ENCODE measurements at places on chromosomes 3 and 15.

DNA sequence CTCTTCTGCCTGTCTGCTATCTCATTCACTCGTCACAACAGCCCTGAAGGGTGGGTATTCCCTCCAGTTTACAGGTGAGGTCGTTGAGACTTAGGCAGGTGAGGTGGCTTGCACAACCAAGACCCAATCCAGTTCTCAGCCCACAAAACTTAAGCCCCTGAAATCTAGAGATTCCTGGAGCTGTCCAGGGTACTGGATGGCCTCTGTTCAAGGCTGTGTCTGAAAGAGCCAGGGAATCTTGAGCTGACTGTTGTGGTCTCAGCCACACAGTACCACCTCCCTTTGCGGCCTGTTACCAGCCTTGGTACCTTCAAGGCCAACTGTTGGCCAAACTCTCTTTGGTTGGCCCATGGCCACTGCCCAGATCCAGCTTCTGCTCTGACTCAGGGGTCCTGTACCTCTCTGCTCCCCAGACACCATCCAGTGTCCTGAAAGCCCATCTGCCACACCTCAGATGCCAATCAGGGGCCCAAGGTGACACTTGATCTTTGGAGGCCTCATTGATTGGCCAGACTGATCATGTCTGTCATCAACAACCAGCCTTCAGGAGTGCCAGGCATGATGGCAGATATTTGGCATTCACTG is 10.9 kb upstream of the FAM107A start:
- DNase-seq, result no peak

DNA sequence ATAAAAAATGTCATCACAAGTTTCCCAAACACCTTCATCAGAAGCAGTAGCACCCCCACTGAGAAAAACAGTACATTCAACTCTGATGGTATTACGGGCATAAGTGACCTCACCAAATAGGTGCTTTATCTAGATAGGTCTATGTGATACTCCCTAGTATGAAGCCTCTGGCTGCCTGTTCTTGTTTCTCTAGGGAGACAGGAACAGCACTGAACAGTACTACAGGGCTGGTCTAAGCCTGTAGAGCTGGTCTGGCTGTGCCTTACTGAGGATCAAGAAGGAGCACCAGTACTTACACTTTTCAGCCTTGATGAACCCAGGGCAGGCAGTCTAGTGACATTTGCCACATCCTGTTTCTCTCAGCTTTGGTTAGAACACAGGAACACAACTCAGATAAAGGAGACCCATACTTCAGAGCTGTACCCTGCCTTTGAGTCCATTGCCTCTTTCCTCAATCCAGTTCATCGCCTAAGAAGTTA is 35.9 kb downstream of the OXNAD1 start:
- no peak for DNase-seq

DNA sequence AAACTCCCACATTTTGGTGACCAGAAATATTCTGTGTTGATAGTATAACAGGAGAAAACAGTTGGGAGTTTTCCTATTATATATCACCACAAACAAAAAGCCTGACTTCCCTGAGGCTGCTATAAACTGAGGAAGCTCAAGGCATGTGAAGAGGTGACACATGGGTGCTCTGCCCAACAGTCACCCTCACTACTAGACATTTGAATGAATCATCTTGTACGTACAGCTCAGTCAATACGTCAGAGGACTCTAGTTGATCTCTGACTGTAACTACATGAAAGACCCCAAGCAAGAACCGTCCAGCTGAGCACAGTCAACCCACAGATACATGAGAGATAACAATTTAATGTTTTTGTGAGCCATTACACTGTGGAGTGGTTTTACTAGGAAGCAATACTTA is 338.3 kb upstream of the ATP11B start:
- no peak for DNase-seq

DNA sequence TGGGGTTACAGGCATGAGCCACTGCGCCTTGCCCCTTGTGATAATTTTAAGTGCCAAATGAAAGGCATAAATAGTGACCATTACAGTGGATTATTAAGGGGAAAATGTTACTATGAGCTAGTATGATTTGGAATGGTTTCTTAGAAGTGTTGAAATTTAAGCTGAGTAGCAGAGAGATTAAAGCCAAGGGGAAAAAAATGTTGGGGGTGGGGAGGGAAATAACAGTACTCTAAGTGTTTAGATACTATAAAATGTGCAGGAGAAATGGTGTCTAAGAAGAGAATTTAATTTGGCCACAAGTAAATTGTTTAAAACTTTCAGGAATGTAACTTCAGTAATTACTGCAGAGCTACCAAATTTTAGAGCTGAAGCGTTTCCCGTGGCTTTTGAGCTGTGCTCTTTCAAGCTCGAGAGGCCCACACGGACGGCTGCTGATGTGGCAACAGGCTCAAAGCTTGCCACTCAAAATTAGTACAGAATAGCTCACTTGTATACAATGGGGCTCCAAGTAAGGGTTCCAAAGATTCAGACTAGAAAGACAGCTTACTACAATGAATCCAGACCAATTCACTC is 23.9 kb upstream of the SLC12A8 start:
- no peak for DNase-seq

DNA sequence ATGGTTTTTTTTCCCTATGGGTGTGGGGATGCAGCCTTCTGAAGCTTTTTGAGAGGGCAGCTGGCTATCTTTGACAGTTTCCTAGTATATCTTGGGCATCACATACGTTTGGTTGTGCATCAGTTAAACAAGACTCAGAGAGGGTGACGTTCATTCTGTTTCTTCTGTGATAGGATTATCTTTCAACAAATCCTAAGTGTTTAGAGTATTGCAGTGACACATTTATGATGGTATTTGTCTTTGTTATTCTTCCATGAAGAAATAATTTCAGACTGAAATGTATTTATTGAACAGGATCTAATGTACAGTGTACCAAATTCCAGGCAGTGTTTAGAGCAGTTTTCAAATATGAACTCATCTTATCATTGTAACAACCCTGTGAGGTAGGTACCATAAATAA is 114.4 kb downstream of the PLCL2 start:
- DNase-seq, result no peak

GRCh38 chr3:10988001-10988665 is 4.4 kb upstream of the SLC6A1 start:
- DNase-seq, result no peak

GRCh38 chr3:45232521-45232920 is 6.4 kb upstream of the TMEM158 start:
- DNase-seq, result no peak

GRCh38 chr3:162538906-162539305 is 1042.3 kb downstream of the OTOL1 start:
- no peak for DNase-seq

GRCh38 chr3:42353631-42354030 is 56.8 kb downstream of the LYZL4 start:
- no peak for DNase-seq

DNA sequence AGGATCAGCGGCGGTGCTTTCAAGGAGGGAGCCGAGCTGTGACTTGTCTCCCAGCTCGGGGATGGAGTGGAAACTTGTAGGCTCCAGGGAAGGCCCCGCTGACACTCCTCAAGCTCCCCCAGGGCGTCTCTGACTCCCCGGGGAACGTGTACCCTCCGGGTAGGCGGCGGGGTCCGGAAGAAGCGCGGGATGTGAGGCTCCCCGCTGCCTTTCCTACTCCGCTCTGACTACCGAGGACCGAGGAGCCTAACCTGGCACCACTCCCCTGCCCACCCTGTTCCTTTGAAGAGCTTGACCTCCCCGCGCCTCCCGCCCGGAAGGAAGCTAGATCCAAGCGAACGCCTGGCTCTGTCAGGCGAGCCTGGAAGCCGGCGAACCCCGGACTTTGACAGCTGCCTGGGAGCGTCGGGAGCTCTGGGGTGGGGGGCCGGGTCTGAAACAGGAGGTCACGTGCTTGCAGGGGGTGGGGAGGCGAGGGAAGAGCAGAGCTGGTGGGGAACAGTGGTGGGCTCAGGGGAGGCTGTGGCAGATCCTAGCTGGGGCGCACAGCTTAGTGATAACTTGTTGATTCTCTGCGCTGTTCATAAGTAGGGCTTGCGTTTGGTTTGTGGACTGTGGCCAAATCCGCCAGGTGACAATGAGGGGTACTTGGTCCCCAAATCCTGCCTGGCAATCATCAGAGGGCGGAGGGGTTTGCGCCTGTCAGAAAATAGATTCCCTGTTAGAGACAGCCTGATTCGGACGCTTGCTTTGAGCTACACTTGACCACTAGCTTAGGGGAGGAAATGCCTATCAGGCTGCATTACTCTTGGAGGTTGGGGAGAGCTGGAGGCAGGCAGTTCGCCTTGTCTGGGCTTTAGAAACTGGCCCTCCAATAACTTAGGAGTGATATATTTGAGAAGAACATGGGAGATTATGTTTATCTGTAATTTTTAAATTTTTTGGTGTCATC is 1.2 kb downstream of the CLSTN2 start:
- no peak for DNase-seq

DNA sequence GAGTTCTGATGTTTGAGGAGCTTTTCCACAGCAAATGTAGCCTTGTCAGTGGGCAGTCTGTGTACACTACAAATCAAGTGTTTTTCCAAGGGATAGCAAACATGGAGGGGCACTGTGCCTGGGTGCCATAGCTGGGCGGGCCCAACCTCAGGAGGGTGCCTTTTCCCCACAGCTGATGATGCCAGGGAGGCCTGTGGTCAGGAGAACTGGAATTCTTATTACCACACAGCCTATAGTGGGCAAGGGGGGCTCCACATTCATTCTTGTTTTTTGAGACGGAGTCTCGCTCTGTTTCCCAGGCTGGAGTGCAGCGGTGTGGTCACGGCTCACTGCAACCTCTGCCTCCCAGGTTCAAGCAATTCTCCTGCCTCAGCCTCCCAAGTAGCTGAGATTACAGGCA is 41.8 kb downstream of the SYNM start:
- no peak for DNase-seq

DNA sequence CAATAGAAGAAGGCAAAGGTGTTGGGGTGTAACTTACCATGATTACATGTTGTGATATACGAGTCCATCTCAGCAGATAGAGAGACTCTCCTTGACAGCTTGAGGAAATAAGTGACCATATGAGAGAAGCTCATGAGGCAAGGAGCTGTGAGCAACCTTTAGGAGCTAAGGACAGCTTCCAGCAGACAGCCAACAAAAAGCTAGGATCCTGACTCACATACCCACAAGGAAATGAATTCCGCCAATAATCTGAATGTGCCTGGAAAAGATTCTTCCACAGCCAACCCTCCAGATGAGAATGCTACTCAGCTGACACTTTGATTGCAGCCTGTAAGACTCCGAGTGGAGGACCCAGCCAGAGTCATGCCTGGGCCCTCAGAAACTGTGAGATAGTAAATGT is 339.6 kb upstream of the TPRG1 start:
- no peak for DNase-seq

- DNase-seq, result no peak
Measured at GRCh38 chr3:172201136-172201869, 161.9 kb downstream of the FNDC3B start.

- no peak for DNase-seq
Measured at GRCh38 chr3:66344391-66344811, 123.6 kb downstream of the SLC25A26 start.

DNA sequence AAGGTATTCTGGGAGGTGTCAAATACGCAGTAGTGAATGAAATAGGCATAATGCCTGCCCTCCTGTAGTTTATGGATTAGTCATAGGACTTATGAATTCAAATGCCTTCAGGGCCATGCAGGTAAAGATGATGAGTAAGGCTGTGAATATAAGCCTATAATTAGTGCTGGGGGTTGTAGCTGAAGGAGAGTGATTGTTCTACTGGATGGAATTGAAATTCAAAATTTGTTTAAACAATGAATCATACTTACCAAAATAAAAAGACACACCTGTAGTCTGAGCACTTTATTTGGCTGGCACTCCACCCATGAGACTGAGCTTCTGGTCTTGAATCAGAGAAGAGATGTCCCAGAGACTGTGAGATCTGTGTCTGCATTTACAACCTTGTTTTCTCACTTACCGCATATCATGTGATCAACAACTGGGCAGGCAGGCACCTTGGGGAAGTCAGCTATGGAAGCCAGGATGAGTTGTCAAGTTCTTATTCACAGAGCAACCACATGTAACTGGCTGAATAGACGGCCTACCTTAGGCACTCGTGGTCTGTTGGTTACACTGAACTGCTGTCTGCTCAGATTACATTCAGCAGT is 291.8 kb downstream of the NAALADL2 start:
- DNase-seq, result no peak

DNA sequence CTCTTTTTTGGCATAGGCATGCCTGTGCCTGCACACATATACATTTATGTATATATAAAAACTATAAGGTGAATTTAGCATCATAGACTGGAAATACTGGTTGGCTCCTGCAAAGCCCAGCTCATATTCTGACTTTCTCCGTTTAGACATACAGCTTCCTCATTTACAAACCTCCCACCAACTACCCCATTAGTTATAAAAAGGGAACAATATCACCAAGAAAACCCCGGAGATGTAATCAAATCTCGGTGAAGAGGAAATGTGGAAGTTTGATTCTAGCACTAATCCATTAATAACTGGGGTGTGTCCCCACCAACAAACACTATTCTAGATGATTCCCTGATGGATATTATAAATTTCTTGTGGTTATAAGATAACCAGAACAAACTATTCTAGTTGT is 517.7 kb upstream of the TBL1XR1 start:
- DNase-seq, result no peak

DNA sequence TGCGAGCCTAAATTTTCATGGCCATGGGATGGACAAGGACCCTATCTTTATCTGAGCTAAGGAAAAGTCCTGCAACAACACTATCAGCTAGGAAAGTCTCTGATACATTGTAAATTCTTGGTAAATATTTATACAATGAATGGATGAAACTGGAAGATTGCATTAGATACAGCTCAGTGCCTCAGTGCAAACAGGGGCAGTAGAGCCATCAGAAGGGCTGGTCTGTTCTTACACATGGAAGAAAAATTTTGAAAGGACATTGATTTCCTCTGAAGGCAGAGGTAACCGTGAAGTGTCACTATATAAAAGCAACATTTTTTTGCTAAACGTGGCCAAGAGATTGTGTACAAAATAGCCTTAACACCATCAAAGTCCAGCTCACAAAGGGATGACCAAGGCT is 153.2 kb upstream of the GADL1 start:
- no peak for DNase-seq

DNA sequence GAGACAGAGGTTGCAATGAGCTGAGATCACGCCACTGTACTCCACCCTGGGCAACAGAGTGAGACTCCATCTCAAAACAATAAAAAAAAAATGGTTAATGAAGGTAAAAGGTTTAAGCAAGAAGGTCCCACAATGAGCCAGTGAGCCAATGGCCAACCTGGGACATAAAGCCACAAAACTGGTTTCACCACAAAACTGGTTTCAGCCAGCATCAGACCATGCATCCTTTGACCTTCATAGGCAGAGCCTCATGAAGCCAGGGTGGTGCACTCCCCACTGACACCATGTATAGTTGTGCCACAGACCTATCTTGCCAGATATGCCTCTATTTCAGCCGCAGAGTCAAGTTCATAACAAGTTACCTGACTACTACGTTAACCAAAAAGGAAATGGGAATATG is 41.9 kb downstream of the SCAP start:
- DNase-seq, result no peak

- DNase-seq, result no peak
Measured at GRCh38 chr3:132183811-132184210, 133.4 kb upstream of the ACP3 start.

- no peak for DNase-seq
Measured at GRCh38 chr3:121232309-121233225, 313.2 kb downstream of the POLQ start.

- DNase-seq, result no peak
Measured at GRCh38 chr3:49122886-49123545, 2.4 kb upstream of the USP19 start.

GRCh38 chr15:61119556-61119955 is 109.5 kb downstream of the RORA start:
- DNase-seq, result no peak

Data from activated gamma-delta T cell (primary cell).